Fibroblast of the aortic adventitia (primary cell): ENCODE measurements at places on chromosomes 6 and 20.
A peak's percentile ranks its signal among the peaks of the same experiment; 100 is the strongest.

- DNase-seq: peak; percentile 64
These were observed 46.9 kb downstream of the JAG1 start for GRCh38 chr20:10626896-10627295.

GRCh38 chr6:21633511-21634109, 40.1 kb downstream of the SOX4 start:
- no peak for DNase-seq

GRCh38 chr6:29637247-29637646, 4.3 kb upstream of the GABBR1 start:
- DNase-seq: no peak

- no peak for DNase-seq
These were observed 2.6 kb downstream of the PHF20 start for GRCh38 chr20:35774391-35774790.

- DNase-seq: no peak
These were observed 2.0 kb downstream of the LKAAEAR1 start for GRCh38 chr20:64082126-64082731.

GRCh38 chr20:37096415-37097041, 731 bp upstream of the RBL1 start:
- no peak for DNase-seq

- DNase-seq: peak; percentile 82
These were observed 76.0 kb upstream of the ADTRP start for GRCh38 chr6:11854408-11855165.

GRCh38 chr6:74588094-74588832, 617.6 kb downstream of the COL12A1 start:
- DNase-seq: no peak

GRCh38 chr6:4318321-4318720, 182.9 kb upstream of the ECI2 start:
- no peak for DNase-seq

DNA sequence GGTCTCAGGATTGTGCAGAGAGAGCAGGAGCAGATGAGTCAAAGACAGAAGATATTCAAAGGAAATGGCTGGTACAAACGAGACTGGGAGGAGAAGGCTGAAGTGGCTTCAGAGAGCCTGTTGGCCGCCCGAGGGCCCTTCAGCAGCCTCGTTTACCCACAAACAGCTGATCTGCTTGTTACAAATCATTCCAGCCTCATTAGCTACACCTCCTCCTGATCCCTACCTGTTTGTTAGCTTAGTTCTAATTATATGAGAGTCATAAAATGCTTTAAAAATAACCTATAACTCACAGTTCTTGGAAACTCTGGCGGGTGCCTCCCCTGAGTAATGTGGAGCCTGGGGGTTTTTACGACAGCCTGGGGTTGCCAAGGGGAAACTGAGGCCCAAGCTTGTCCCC, 12.6 kb downstream of the GLP1R start:
- DNase-seq: no peak

DNA sequence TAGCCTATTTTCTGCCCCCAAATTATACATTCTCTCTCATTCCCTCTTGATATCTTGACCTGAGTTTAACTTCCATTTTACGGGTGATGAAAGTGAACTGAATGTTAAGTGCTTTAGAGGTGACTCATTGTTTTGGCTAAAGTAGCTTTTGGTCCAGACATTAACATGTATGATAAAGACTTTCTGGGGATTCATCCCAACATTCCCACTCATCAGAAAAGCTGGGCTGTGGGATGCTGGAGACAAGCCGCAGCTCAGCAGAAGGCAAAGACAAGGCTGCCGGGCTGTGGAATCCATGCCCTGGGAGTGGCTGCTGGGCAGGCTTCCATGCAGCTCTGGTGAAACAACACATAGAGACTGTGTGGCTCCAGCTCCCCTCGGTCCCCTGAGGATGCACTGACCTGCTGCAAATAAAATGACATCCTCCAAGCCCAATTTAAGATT, 89.9 kb upstream of the SYNDIG1 start:
- peak; percentile 95 for DNase-seq

GRCh38 chr6:33343953-33344611, 26.5 kb upstream of the ZBTB22 start:
- no peak for DNase-seq

GRCh38 chr6:154458565-154459470, 51.7 kb downstream of the CNKSR3 start:
- DNase-seq: peak; percentile 16

- no peak for DNase-seq
These were observed 27.8 kb downstream of the FOXA2 start for GRCh38 chr20:22556565-22557056.

GRCh38 chr20:11890331-11891076, 27.2 kb upstream of the BTBD3 start:
- DNase-seq: peak; percentile 82

DNA sequence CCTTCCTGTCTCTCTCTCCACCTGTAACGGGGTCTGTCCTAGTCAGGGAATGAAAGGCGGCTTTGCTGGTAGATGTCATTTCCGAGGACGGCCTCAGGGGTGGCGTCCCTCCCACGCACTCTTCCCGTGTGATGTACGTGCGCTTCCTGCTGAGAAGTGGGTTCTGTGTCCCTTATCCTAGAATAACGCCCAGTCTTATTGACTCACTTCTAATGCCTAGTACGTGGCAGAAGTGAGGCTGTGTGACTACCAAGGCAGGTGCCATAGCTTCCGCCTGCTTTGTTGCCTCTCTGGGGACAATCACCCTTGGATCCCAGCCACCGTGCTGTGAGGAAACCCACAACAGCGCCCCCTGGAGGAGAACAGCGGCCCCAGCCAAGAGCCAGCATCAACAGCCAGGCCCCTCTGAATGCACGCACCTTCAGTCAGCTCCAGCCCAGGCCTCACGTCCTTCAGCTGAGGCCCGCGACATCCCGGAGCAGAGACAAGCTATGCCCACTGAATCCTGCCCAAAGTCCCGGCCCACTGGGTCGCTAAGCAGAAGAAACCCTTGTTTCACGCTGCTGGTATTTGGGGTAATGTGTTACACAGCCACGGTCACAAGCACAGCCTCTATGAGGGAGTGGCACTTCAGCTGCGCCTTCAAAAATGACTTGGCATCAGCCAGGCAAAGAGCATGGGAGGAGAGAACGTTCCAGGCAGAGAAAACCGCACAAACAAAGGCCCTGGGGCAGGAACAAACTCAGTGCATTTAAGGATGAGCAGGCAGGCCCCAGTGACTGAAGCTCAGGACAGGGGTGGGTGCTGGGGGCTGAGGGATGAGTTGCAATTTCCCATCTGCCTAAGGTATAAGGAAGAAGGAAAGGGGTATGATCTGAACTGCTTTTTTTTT, 224.2 kb downstream of the NFATC2 start:
- peak; percentile 13 for DNase-seq

DNA sequence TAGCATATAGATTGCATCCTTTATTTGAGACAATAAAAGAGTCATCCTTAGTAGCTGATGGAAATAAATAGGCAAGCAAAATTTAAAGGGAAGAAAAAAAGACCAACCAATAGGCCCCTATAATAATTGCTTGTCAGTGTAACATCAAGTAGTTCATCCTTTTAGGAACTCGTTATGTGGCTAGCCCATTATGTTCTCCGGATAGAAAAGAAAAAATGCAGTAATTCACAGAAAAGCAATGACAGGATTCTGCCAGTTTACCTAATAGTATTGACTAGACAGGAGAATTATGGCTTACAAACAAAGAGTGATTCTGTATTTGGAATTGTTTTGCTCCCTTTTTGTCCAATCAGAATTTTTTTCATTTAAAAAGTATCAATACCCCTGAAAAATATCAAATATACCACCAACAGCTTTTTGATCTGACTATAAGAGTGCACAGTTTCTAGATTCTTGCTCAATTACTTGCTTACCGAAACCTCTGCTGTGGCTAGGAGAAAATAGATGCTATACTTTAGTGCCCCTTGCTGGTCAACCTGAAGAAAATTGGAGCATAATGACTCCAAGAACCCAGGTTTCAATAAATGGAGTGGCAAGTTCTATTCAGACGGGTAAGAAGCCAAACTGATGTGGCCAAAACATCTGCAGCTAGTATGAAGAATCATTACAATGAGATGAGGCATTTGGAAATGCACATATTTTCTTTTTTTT, 91.5 kb upstream of the SASH1 start:
- peak; percentile 87 for DNase-seq

GRCh38 chr6:50717734-50718457, 4.6 kb downstream of the TFAP2D start:
- DNase-seq: no peak

GRCh38 chr6:170416303-170416702, 109.7 kb downstream of the FAM120B start:
- no peak for DNase-seq

GRCh38 chr20:45890077-45890984, 677 bp downstream of the NEURL2 start:
- peak; percentile 78 for DNase-seq

GRCh38 chr6:81204731-81205130, 547.8 kb downstream of the TENT5A start:
- DNase-seq: peak; percentile 54

GRCh38 chr6:154954347-154954746, 40.8 kb upstream of the TIAM2 start:
- DNase-seq: no peak
